Liver (tissue), 10 donors: ENCODE measurements at places on chromosomes 2 and 18. TPM values are rescaled to one million over a fixed set of nuclear protein-coding genes. Genes with fewer than 3 reads are reported as not detected.

- no peak for DNase-seq
- peaks cover 5% of the 10 kb centered on the region for H3K4me1 ChIP-seq
- H3K27me3 ChIP-seq, result no peaks in the 10 kb centered on the region
- no peak overlapping the region for H3K27ac ChIP-seq
Measured at GRCh38 chr2:64423303-64423702, 30.7 kb upstream of the LGALSL start.

Gene CAB39
- total RNA-seq, result 37.6 TPM

Gene DLX1
- total RNA-seq, result not detected

Gene MAP2
- total RNA-seq, result 0.70 TPM

DNA sequence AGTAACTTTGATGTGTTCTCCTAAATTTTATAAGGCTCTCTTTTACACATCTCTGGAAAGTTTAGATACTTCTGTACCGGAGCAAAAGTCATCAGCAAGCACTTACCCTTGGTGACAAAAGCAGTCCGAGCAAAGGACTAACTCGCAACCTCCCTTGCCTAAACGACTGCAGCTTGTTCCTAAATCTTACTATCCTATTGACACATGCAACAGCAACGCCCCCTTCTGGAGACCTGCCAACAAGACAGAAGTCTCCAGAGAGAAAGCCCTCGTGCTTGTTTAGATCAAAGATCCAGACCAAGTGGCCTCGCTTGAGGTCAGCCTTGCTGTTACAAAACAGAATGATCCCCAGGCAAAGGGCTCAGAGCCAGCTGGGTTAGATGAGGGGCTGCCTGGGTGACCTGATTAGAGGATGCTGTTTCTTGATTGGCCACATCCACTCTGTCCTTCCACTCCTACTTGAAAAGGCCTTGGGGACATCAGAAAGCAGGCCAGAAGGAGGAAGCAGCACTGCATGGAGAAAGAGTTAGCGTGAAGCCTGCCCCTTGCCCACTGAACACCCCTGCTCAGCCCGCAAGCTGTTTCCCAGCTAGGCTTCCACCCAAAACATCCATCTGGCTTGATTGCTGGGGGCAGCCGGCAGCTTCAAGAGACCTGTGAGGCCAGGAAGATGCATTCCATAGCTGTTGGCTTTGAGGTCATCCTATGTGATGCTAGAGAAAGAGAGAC lies 94.3 kb downstream of the HNRNPLL start:
- no peak overlapping the region for H3K27ac ChIP-seq
- no peaks in the 10 kb centered on the region for H3K36me3 ChIP-seq
- no peaks in the 10 kb centered on the region for H3K4me1 ChIP-seq
- no peak overlapping the region for H3K4me3 ChIP-seq
- peak; percentile 88 for DNase-seq

Gene TDRD15
- total RNA-seq, result 0.75 TPM

GRCh38 chr2:29777161-29777560 lies 144.2 kb downstream of the ALK start:
- H3K4me3 ChIP-seq, result no peak overlapping the region
- H3K4me1 ChIP-seq, result no peaks in the 10 kb centered on the region
- H3K27ac ChIP-seq, result no peak overlapping the region
- H3K27me3 ChIP-seq, result no peaks in the 10 kb centered on the region
- H3K36me3 ChIP-seq, result no peaks in the 10 kb centered on the region
- no peak for DNase-seq

DNA sequence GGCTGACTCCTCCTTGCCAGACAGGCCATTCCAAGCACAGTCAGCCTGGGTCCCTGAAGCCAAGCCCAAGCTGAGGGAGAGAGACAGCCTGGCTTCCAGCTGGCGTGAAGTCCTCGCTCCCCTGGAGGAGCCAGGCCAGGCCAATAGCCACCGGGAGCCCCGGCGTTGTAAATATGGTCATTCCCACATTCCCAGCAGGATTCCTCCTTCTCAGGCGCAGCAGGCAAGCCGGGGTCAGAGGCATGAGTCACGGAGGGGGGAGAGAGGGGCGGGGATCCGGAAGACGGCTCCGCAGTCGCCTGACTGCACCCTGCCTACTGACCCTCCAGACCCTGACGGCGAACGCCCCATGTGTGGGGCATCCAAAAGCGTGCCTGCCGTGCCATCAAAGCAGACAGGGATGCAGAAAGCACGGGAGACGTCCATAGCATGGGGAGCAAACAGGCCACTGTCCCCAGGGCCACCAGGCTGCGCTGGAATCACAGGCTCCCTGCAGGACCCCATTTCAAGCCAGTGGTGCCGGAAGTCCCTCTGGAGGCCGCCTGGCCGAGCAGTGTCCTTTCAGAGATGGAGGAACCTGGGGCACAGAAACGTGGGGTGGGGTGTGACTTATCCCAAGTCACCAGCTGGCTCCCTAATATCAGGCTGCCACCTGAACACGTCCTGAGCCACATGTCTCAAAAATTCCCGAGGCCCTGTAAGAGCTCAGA lies 48.2 kb downstream of the TWIST2 start:
- H3K36me3 ChIP-seq, result no peaks in the 10 kb centered on the region
- no peak overlapping the region for H3K27ac ChIP-seq
- H3K27me3 ChIP-seq, result peaks cover 3% of the 10 kb centered on the region
- no peak overlapping the region for H3K4me3 ChIP-seq
- no peak for DNase-seq

GRCh38 chr2:186732843-186733242 lies 39.0 kb downstream of the FAM171B start:
- DNase-seq, result no peak
- no peak overlapping the region for H3K27ac ChIP-seq
- H3K4me3 ChIP-seq, result no peak overlapping the region
- no peaks in the 10 kb centered on the region for H3K4me1 ChIP-seq

- no peak for DNase-seq
- no peak overlapping the region for H3K27ac ChIP-seq
- no peaks in the 10 kb centered on the region for H3K27me3 ChIP-seq
- H3K4me3 ChIP-seq, result no peak overlapping the region
Measured at GRCh38 chr2:22110244-22110651, 986.5 kb downstream of the TDRD15 start.
